ENCODE measurements at places on chromosomes 4 and X.

GRCh38 chr4:44146516-44146915 lies 302.1 kb downstream of the KCTD8 start:
- DNase-seq = no peak

DNA sequence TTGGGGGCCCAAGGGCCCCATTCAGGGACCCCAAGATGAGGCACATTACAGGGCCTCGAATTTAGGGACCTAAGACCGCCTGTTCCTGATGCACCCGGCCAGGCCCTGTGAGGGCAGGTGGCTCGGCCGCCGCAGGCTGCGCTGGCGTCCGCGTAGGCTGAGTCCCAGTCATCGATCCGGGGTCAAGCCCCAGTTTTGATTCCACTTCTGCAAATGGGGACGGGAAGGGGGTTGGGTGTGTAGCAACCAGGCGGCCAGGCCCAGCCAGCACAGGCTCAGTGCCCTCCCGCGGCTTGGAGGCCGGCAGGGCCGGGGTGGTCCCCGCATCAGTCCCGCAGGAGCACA lies 327 bp downstream of the PNPLA4 start:
- no peak for DNase-seq

- no peak for DNase-seq
Observed at GRCh38 chrX:132594999-132595398, 106.2 kb upstream of the MBNL3 start.

DNA sequence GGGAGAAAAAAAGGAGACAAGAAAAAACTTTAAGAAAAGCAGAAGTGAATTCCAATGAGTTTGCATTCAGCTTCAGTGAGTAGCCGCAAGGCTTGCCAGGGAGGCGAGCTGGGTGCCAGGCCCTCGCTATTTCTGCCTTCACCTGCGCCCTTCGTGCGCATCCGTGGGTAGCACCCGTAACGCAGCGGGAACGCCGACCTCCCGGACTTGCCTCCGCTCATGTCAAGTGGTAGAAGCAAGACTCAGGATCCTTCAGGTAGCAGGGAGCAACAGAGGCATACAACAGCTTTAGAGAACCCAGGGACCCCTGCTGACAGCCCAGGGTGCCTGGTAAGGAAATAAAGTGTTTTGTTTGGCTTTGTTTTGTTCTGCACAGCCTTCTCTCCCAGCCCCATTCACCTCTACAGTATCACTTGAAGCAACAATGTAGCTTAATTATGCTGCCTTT lies 140.0 kb upstream of the BCOR start:
- no peak for DNase-seq

- DNase-seq = peak; percentile 2
Observed at GRCh38 chr4:110165382-110166286, 32.8 kb downstream of the ELOVL6 start.

DNA sequence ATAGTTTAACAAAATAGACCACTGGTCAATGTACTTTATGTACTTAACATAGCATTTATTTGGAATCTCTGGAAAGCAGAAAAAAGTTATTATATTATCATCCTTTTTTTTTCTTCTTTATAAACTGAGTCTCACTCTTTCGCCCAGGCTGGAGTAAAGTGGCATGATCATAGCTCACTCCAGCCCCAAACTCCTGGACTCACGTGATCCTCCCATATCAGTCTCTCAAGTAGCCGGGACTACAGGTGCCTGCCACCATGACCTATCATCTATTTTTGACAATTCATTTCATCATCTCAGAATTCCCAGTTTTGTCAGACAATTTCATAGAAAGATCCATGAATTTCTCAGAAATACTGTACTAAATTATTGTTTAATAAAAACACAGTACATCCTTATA lies 12.7 kb downstream of the RAB28 start:
- DNase-seq = no peak

GRCh38 chrX:102126863-102127262 lies 1.4 kb downstream of the TCEAL2 start:
- no peak for DNase-seq

- no peak for DNase-seq
Observed at GRCh38 chr4:14176613-14177012, 549.1 kb upstream of the BOD1L1 start.

GRCh38 chr4:66571145-66571695 lies 900.9 kb upstream of the EPHA5 start:
- no peak for DNase-seq

- DNase-seq = no peak
Observed at GRCh38 chrX:24805201-24805600, 111.5 kb downstream of the POLA1 start.

- DNase-seq = no peak
Observed at GRCh38 chr4:167602157-167602556, 367.9 kb upstream of the SPOCK3 start.

Data from foreskin melanocyte (primary cell).